Islet precursor cell (in vitro differentiated cells): ENCODE measurements at places on chromosomes 5 and 9.
A peak's percentile ranks its signal among the peaks of the same experiment; 100 is the strongest.

- no peak for DNase-seq
Measured at GRCh38 chr5:58041884-58042283, 418.0 kb downstream of the PLK2 start.

DNA sequence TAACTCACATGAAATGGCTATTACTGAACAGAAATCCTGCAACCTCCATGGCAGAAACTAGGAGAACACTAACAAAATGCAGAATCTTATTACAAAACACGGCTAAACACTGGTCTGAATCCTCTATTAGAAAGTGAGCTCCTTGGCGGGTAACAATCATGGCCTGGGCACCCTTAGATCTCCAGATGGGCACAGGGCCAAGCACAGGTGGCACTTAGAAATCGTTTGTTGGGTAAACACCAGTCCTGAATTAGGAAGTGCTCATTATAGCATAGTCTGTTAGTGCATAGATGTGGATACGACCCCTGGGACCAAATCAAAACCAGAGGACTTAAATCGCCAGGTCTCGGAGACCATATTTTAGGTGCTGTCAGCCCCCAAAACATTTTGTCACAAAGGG is 14.4 kb downstream of the VDAC1 start:
- no peak for DNase-seq

DNA sequence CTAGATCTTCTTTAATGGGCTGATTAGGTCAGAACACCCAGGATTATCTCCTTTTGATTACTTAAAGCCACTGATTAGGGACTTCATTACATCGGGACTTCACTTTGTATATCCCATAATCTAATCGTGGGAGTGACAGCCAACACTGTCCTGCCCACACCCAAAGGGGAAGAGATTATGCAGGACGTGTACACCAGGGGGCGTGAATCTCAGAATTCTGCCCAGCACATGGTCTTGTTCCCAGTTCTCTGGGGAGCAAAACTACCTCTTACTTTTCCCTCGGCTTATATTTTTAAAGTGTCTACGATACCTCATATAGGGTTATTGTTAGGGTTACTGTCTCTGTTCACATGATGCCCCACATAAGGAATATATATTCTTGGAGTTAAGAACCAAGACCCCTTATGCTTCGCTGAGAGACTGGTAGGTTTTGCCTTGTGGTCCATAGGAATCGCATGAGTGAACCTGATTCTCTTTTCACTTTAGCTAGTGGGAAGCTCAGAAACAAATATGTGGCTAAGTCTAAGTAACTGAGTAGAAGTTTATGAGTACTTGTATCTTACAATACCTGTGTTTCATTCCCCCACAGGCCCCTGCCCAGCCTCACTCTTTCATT is 192.7 kb downstream of the GNA14 start:
- peak; percentile 60 for DNase-seq

GRCh38 chr5:76808141-76808691 is 10.6 kb upstream of the F2RL1 start:
- DNase-seq, result peak; percentile 93

DNA sequence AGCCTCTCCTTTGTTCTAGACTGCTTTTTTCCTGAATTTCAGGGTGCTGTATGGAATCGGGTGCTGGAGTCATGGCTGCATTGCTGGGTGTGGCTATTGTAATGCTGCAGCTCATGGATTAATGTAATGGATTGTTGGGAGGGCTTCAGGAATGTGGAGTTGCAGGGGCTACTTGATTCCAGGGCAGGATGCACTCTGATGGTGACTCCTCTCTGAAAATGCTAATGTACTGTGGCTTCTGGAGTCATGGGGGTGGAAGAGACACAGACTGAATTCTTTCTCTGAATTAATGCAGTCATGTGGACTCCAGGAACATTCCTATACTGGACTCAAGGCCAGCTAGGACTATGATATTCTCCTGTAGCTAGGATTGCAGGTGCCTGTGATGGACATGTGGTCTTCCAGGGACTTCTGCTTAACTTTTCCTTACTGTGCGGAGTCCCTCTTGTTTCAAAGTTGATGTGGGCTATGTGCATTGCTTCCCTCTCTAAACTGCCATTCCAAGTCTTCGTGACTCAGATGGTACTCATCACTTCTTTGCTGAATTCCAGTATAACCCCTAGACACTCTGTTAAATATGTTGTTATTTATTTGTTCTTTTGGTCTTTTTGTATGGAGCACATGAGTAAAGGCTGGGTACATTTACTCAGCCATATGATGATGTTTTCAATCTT is 396.2 kb downstream of the KCTD16 start:
- peak; percentile 71 for DNase-seq

- DNase-seq, result no peak
Measured at GRCh38 chr5:8650186-8650585, 781.2 kb downstream of the MTRR start.

GRCh38 chr5:133287500-133287899 is 235.7 kb downstream of the HSPA4 start:
- peak; percentile 82 for DNase-seq

DNA sequence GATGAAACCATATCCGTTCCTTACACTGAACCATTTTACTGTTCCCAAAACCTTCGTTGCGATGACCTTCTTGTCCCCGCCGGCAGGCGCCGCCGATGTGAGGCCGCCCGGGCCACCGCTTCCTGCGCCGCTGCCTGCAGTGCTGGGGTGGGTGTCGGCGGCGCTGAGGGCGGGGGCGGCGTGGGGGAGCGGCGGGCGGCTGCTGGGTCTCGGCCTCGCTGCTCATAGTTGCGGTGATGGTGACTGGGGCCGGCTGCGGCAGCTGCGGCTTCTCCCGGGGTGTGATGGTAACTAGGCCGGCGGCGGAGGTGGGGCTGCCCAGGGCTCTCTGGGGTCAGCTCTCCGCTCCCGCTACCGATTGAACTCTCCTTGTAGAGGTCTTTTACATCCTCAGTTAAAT is 14.1 kb upstream of the OR2S2 start:
- DNase-seq, result peak; percentile 82

GRCh38 chr9:8764051-8764450 is 964.5 kb upstream of the DMAC1 start:
- no peak for DNase-seq

GRCh38 chr5:34957857-34958690 is 28.7 kb downstream of the DNAJC21 start:
- DNase-seq, result no peak

DNA sequence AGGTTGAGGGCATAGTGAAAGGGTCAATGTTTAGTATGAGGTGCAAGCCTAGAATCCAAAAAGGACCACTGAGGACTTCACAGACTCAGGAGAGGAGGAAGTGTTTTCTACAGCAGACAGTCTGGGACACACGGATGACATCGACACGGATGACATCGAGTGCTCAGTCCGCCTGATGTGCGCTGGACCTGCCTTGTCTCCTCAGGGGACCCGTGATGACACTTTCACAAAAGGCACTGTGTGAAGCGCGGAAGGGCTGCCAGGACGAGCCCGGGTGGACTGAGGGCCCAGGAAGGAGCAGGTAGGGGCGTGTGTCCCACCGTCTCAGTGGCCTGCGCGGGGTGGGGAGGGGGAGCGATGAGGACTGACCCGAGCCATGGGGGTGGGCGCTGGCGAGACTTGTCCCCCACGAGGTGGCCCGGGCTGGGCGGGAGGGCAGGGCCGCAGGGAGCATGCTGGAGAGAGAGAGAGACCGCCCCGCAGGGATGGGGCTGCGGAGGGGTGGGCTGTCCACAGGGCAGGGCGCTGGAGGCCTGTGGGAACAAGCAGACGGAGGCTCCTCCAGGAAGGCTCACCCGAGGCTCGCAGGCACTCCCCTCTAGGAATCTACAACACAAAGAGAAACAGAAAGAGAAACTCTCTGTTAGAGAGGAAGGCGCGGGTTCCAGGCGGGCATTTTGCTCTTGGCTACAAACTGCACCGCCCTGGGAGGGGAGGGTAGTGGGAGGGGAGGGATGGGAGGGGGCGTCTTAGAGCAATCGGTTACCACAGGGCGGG is 54.9 kb downstream of the USP20 start:
- DNase-seq, result peak; percentile 65

- no peak for DNase-seq
Measured at GRCh38 chr5:168578006-168578405, 1.2 kb downstream of the PANK3 start.
